ENCODE measurements at places on chromosomes 6 and 20.

- no peak for DNase-seq
Measured at GRCh38 chr20:47297746-47298145, 58.8 kb downstream of the ZMYND8 start.

- DNase-seq: no peak
Measured at GRCh38 chr20:32635764-32636163, 38.0 kb downstream of the C20orf203 start.

DNA sequence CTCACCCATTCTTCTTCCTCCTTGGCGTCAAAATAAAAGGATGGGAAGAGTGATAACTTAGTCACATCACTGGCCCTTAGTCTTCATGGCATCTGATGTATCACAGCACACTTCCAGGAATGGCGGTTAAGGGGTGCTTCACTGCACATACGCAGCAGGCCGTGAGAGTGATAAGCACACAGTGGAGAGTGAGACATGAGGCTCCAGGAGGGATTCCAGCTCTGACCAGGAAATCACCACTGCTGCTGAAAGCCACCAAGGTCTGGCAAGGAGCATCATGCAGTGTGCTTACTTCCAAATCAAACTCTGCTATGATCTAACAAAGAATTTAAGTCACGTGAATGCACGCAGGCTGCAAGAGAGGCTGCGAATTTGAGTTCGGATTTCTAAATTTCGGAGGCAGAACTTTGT is 62.4 kb downstream of the ARID1B start:
- DNase-seq: no peak

DNA sequence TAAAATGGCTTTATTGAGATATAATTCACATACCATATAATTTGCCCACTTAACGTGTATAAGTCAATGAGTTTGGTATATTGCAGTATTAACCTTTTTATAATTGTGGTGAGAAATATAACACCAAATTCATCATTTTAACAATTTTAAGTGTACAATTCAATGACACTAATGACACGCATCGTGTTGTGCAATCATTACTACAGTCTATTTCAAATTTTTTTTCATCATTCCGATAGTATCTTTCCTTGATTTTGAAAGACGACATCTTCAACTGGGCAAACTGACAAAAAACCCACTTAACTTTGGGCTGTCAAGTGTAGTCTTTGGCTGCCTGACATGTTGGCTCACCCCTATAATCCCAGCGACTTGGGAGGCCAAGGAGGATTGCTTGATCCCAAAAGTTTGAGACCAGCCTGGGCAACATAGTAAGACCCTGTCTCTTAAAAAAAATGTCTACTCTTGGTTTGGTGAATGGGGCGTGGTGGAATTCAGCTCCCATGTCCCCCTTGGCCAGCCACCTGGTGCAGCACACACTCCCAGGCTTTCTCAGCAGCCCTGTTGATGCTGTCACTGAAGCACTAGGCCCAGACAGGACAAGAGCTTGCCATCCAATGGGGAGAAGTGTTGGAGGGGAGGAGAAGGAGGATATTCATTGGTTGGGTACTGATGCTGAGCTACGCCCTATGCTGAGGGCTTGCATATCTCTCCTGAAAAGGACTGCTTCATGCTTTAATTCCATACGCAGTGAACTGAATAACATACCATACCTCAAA is 150.5 kb downstream of the CD83 start:
- no peak for DNase-seq

DNA sequence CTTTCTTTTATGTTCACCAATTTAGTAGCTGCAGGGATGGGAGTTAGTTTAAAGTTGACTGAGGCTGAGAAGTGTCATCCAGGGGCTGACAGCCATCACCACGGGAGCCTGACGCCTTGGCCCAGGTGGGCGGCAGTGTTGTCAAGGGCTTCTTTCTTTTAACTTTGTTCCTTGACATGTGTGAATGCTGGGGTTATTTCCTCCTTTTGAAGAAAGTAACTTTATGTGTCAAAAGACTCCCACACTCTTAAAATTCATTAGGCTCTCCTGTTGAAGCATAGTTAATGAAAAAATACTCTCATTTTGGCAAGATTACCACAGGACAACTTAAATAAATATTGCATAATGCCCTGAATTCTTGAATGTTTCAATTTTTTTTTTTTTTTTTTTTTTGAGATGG is 50.0 kb downstream of the SASH1 start:
- DNase-seq: no peak

- DNase-seq: no peak
Measured at GRCh38 chr20:17806107-17806506, 106.3 kb downstream of the BANF2 start.

GRCh38 chr6:134589512-134589911 is 271.6 kb upstream of the SGK1 start:
- DNase-seq: no peak

- no peak for DNase-seq
Measured at GRCh38 chr6:144662812-144663365, 377.8 kb downstream of the UTRN start.

DNA sequence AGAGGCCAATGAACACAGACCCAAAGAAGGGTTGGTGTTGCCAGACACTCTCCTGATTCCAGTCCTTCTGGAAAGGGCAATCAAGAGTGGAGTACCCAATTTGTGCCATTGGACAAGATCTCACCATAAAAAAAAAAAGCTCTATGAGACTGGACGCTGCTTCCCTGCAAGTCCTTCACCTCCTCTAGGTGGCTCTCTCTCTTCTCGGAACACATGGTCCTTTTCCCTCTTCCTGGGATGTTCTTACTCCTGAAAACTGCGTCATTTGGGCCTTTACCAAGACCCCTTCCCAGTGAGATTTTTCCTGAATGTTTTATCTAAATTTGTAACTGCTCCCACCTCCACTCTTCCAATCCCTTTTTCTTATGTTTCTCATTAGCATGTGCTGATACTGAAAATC is 280.8 kb downstream of the FOXA2 start:
- DNase-seq: no peak

GRCh38 chr6:110325197-110325596 is 33.0 kb downstream of the METTL24 start:
- no peak for DNase-seq

- no peak for DNase-seq
Measured at GRCh38 chr20:58048096-58048702, 180.3 kb downstream of the ANKRD60 start.

- DNase-seq: no peak
Measured at GRCh38 chr6:148423133-148423532, 80.5 kb downstream of the SASH1 start.

- no peak for DNase-seq
Measured at GRCh38 chr20:44810061-44810390, 320 bp downstream of the RIMS4 start.

DNA sequence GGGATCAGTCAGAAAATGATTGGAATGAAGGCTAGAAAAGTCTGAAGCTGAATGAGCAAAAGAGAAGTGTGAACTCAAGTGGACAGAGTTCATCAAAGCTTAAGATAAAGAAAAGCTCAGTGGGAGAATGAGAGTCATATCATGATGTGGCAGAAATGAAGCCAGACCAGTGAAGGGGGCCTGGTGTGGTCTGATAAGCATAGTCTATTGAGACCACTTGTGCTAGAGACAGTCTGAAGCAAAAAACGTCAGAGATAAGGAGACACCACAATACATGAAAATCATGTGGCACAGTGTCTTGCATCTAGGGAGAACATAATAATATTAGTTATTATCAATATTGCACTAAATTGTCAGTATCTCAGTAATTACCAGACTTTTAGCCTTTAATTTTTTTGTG is 601.5 kb downstream of the UTRN start:
- DNase-seq: no peak

DNA sequence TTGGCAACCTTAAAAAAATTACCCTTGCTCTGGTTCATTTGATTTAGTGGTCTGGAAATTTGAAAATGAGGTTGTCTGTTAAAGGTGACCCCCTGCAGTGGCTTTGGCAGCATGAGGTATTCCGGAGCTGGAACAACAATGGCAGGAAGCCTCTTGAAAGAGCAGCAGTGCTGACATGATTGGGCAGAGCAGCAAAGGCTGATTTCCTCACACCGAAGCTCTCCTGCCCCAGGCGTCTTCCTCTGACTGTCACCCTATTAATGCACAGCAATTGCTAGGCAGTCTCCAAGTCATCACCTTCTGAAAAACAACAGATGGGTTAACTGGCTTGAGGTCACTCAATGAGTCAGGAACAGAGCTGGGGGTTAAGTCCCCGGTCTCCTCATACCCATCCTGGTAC is 241.8 kb upstream of the MMS22L start:
- peak; percentile 71 for DNase-seq

GRCh38 chr6:140183881-140184280 is 809.4 kb upstream of the CITED2 start:
- no peak for DNase-seq

- no peak for DNase-seq
Measured at GRCh38 chr20:35467339-35468224, 12.2 kb downstream of the CEP250 start.

- DNase-seq: no peak
Measured at GRCh38 chr20:63641146-63641791, 12.0 kb downstream of the STMN3 start.

DNA sequence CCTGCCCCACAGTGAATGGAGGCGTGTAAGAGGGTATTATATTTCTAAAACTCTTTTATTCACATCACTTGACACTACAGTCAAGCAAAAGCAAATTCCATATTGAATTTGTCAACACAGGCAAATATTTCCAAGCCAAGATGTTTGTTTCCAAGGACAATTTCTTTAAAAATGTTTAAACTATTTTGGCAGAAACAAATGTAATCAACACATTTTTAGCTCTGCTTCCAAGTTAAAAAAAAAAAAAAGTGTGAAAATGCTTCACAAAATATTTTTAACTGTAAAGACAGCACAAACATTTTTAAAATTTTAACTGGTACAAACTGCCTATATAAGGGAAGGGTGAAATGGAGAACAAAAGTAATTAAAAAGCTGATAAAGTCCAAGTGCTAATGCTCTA is 44.9 kb upstream of the DST start:
- DNase-seq: no peak

GRCh38 chr6:146946559-146946958 is 257.7 kb upstream of the STXBP5 start:
- DNase-seq: no peak

GRCh38 chr6:17291778-17292177 is 10.6 kb downstream of the RBM24 start:
- no peak for DNase-seq

GRCh38 chr20:46057856-46058598 is 29.0 kb downstream of the SLC12A5 start:
- no peak for DNase-seq

DNA sequence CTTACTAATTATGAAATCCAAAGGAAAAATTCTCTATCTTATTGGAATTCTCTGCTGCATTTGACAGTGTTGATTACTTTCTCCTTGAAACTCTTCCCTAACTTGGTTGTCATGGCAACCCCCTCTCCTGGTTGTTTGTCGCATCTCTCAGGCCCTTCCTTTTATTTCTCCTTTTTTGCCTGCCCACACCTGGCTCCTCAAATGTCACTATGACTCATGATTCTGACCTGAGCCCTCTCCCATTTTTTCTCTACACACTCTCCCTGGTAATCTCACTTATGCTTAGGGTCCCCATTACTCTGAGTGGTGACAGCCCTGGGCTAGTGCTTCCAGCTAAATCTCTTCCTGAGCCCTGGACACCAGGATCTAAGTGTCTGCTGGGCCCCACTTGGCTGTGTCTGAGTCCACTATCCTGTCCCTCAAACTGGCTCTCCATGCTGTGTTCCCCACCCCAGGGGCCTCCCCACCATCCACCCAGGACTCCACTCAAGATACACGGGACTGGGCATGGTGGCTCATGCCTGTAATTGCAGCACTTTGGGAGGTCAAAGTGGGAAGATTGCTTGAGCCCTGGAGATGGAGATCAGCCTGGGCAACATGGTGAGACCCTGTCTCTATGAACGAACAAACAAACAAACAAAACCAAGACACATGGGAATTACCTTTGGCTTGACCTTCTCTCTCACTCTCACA is 16.5 kb upstream of the NNAT start:
- no peak for DNase-seq

DNA sequence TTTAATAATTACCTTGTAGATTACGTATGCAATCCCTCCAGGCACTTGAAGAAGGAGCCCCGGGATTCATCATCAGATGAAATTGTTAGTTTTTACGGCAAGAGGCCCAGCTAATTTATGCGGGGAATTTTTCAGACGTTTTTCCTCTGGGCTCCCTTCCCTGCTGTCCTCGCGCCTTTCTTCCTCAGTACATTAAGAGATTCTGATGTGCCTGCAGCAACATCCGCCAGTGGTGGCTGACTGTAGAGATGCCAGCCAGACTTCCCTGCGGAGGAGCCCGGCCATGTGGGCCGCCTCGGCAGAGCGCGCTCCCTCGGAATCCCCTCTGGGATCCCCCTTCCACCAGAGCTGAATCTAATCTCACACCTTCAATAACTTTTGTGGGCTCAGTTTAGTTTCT is 46.4 kb upstream of the POU3F2 start:
- DNase-seq: no peak

- DNase-seq: peak; percentile 34
Measured at GRCh38 chr6:38973178-38974057, 75.2 kb upstream of the GLP1R start.

DNA sequence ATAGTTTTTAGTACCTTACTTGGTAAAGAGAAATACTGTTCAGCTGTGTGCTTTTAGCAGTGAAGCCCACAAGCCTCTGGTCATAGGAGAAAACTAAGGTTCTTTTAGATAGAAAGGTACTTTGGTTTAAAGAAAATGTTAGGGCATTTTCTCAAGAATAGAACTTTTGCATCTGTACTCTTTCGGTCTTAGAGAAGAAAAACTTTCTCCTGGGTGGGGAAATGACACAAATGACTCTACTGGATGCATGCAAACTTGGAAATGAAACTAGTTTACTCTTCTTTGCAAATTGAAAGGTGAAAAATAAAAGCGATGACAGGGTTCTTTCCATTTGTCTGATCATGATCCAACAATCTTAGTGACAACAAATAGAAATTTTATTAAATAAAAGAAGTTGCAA is 2.1 kb upstream of the TMEM217 start:
- DNase-seq: no peak

GRCh38 chr6:33276864-33277662 is at the start of gene B3GALT4:
Gene B3GALT4, plus strand, starts transcription at chr6:33277123. Its CDS starts 297 bp downstream, at chr6:33277420.
- DNase-seq: no peak

DNA sequence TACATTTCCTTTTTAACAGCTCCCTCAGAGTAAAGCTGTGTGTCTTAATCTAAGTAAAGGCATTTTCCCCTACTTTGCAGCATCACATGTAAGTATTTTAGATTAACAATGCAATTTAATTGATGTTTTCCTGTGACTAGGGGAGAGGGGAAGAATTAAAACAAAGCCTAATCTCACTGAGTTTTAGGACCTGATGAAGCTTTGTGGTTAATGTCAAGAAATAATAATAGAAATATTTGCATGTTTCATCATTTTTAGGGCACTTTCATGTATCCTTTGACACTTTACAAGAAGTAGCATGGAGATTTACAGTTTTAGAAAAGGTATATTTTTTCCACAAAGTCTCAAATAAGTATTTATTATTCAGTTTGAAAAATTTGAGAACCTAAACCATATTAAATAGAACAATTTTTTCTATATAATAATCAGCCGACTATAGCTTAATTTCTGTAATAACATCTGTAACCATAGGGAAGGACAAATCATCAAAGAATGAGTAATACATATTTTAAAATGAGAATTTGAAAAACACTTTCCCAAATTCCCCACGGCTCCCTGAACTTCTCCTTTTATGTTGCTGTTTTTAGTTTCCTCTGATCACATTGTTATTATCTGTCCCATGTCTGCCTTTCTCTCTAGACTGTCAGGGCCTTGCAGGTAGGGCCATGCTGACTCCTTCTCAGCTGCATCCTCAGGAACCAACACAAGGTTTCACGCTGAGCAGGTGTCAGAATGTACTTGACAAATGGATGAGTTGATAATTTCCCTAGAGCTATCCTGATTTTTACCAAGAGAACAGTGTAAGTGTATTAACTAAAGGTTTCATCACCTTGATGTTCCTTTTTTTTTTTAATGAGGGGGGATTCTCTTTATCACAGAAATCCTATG is 338.1 kb downstream of the SYNE1 start:
- DNase-seq: no peak
